Activated CD4-positive, alpha-beta T cell treated with anti-CD3 and anti-CD28 coated beads for 4 hours (primary cell): ENCODE measurements at places on chromosomes 6 and 20.

- DNase-seq, result no peak
These were observed 172.9 kb upstream of the CDYL start for GRCh38 chr6:4603291-4603690.

DNA sequence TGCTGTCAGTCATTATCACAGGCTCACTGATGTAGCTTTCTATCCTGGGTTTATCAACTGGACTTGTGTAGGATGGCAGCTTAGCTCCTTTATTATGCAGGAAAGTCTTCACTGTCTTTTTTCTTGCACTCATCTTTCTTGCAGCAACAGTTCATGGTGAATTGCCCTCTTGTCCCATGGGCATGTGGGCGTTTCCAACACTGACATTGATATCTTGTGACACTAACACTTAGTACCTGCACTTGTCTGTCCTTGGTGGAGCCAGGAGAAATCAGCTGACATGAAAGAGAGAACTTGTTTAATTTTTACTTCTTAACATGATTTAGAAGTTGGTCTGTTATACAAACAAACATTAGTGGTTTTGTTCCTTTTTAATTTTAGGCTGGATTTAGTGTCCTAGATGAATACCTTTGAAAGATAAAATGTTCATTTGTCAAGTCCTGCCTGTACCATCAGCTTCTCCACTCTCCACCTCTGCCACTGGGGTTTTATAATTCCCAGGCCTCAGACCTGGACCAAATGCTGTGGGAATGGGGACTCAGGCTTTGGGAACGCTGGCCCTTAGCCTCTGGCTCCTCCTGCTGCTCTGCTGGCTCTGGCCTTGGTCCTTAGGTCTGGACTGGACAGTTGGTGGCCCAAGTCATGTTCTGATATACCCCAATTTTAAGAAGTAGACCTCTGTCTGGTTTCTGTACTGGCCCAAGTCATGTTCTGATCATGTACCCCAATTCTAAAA is 161.0 kb upstream of the LAMP5 start:
- no peak for DNase-seq

GRCh38 chr20:43960231-43960630 is 45.6 kb downstream of the TOX2 start:
- no peak for DNase-seq

- DNase-seq, result no peak
These were observed 358.3 kb upstream of the EYS start for GRCh38 chr6:66065313-66065712.

GRCh38 chr20:4985658-4986057 is 15.7 kb downstream of the SLC23A2 start:
- no peak for DNase-seq

- no peak for DNase-seq
These were observed 53.2 kb downstream of the PDE7B start for GRCh38 chr6:135904666-135905065.

DNA sequence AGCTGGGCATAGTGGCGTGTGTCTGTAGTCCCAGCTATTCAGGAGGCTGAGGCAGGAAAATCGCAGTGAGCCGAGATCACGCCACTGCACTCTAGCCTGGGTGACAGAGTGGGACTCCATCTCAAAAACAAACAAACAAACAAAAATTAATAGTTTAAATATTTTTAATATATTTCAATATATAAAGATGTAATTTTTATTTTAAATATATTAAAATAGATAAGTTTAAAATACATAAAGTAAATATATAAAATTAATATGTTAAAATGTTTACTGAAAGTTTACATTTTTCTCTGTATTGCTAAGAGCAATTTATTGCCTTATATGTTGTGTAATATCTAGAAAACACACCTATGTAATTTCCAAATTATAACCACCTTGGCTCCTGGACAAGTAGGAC is 44.7 kb upstream of the ESR1 start:
- no peak for DNase-seq

- no peak for DNase-seq
These were observed 122.4 kb downstream of the PTPRK start for GRCh38 chr6:128397996-128398395.

DNA sequence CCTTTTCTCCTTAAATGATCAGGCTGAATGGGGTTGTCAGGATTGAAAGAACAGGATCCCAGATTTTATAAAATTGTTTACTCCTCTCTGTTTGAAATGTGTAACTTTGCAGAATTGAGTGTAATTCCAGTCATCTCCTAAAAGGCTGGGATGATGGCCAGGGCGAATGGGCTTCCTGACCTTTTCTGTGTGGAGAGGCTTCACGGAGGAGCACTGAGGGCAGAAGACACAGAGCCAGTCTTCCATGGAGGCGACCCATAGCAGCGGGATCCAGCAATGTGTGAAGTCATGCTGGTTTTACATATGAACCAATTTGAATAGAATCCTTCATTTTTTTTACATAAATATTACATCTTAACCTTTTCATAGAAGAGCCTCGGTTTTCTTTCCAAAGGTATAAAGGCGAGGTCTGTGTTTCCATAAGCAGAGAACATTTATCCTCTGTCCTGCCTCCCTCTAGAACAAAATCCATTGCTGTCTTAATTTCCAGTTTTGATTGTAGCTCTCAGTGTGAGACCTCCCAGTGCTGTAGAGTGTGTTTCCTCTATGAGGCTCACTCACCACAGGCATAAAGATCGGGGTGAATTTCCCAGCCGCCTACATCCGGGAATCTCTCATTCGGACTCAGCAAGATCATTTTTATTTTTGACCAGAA is 369.7 kb upstream of the FLRT3 start:
- DNase-seq, result no peak

- no peak for DNase-seq
These were observed 136.6 kb downstream of the COL9A1 start for GRCh38 chr6:70166088-70166958.

GRCh38 chr6:474453-475185 is 83.1 kb downstream of the IRF4 start:
- peak; percentile 79 for DNase-seq

DNA sequence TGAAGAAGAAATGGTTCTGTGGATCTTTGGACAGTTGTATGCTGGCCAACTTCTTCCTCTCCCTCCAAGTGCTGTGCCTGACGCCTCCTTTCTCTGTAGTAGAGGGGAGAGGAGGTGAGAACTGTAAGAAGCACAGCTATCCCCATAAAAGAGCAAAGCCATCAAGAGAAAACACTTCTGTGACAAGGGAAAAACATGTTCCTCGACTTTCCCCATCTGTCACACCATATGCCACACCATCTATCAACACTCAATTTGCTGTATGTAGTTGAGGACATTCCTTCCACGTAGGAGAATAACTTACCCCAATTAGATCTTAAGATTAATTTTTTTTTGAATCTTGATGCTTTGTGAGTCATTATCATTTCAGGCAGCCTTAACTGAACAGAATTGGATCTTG is 156.2 kb upstream of the PLCB4 start:
- DNase-seq, result no peak

DNA sequence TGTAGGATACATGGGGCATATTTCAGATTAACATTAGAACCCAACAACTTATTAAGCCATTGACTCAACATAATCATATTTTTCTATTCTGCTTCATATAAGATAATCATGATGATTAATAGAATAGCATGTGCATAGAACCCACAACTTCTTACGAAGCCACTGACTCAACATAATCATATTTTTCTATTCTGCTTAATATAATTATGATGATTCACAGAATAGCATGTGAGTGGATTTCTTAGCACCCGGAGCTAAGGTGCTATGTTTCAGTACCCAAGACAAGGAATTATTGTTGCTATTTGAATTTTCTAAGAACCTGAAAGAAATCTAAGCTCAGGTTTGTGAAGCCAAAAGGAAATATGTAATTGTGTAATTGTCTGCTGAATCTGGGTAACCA is 96.8 kb downstream of the TENT5A start:
- DNase-seq, result no peak

DNA sequence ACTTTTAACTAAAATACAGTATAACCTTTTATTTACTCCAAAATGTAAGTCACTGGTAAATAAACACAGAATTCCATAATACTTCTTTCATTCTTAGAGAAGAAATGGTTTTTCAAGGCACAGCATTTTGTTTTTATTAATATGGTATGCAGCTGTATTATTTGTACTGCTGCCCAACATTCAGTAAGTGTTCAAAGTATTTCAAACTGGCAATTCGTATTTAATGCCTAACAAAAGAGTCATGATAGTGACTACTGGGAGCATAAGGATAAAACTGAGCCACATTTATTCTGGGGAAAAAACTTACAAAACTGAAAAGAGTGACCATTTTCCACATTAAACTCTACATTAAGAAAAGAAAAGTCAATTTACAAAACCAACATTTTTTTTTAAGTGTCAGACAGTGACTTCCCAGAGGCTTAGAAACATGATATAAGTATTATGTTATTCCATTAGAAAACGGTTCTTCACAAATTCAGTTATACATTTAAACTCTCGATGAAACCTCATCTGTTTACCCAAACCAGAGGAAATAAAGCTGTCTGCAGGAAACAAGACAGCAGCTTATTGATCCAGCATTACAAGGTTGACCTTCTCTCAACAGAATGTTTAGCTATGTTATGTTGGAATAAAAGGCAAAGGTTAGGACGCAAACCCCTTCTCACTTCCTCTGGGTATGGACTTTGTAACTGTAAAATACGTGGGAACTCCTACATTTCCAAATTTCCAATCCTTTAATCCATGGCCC is 24.3 kb downstream of the EPB41L2 start:
- DNase-seq, result no peak

DNA sequence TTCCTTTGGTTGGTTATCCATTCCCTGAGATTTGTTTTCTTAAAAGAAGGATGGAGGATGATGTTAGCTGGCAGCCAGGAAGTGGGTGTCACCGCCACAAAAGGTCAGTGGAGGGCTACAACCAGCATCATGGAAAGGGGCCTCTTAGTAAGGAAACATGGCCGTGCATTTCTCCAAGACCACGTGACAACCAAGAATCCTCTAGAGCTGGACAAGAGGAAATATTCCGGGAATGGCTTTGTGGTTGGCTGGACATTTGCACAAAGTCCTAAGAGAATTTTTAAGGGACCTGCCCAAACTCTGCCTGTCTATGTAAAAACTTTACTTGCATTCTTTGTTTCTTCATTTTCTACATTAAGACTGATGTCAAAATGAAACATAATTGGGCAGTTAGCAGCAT is 399.9 kb upstream of the MARCKS start:
- no peak for DNase-seq

DNA sequence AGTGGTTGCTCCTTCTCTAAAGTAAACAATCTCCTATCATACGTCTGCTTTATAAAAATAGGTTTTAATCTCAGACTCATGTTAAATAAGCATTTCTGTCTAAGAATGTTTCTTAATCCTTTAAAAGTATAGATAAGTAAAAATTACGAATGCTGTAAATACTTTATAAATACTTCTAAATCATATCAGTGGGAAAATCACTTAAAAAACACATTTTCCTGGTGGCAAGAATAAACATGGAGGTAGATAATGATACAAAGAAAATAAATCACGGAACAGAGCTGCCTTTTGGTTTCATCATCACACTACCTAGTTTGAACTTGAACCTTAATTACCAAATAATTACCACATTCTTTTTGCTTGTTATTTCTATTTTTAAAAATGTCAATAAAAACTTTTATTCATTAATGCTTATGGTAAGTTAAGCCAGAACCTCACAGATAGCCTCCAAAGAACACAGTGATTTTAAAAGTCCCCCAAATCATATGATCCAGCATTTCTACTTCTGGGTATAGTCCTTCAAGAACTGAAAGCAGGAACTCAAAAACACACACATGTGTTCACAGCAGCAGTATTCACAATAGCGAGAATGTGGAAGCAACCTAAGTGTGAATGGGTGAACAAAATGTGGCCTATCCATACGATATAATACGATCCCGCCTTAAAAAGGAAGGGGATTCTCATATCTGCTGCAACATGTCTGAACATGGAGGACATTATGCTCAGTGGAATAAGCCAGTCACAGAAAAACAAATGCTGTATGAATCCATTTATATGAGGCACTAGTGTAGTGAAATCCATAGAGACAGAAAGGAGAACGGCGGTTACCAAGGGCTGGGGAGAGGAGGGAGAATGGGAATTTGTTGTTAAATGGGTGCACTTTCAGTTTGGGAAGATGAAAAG is 72.4 kb downstream of the SLC22A23 start:
- no peak for DNase-seq

DNA sequence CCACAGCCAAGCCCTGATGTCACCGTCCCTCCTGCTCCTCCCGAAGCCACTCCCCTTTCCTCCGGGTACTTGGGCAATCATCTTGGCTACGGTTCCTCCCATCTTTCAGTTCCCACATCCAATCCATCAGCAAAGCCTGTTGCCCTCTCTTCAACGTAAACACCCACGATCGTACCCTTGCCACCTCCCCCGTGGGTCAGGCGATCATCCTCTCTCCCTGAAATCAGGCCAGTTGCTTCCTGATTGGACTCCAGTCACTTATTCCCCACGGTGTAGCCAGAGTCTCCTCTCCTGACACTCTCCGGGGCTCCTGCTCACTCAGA is 44.5 kb downstream of the SULF2 start:
- no peak for DNase-seq

GRCh38 chr6:105875974-105876640 is 210.0 kb upstream of the PRDM1 start:
- no peak for DNase-seq
